NCI-H1436 (cell line): ENCODE measurements at places on chromosomes 5 and 9.

- DNase-seq, result no peak
Observed at GRCh38 chr9:78304357-78304756, 7.4 kb downstream of the PSAT1 start.

- no peak for DNase-seq
Observed at GRCh38 chr9:33377089-33377715, 25.2 kb downstream of the AQP7 start.

DNA sequence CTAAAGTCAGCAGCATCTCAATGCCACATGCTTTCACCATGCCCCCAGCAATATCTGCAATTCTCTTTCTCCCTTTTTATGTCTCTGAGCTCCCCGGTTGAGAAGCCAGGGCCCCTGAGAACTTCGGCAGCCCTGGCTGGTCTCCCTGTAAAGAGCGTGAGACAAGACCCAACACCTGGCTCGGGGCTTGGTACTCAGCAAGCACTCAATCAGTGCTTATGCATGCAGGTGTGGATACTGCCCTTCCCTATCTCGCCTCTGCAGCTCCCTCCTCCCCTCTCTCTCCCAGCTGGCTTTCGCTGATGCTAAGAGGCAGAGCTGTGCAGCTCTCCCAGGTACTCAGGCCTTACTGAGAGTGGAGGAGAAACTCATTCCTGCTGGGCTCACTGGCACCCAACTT, 41.7 kb upstream of the AKNA start:
- DNase-seq, result no peak

GRCh38 chr9:17528859-17529258, 50.0 kb upstream of the SH3GL2 start:
- no peak for DNase-seq

- no peak for DNase-seq
Observed at GRCh38 chr5:153676406-153676805, 185.9 kb downstream of the GRIA1 start.
